ENCODE measurements at places on chromosomes 4 and X.

DNA sequence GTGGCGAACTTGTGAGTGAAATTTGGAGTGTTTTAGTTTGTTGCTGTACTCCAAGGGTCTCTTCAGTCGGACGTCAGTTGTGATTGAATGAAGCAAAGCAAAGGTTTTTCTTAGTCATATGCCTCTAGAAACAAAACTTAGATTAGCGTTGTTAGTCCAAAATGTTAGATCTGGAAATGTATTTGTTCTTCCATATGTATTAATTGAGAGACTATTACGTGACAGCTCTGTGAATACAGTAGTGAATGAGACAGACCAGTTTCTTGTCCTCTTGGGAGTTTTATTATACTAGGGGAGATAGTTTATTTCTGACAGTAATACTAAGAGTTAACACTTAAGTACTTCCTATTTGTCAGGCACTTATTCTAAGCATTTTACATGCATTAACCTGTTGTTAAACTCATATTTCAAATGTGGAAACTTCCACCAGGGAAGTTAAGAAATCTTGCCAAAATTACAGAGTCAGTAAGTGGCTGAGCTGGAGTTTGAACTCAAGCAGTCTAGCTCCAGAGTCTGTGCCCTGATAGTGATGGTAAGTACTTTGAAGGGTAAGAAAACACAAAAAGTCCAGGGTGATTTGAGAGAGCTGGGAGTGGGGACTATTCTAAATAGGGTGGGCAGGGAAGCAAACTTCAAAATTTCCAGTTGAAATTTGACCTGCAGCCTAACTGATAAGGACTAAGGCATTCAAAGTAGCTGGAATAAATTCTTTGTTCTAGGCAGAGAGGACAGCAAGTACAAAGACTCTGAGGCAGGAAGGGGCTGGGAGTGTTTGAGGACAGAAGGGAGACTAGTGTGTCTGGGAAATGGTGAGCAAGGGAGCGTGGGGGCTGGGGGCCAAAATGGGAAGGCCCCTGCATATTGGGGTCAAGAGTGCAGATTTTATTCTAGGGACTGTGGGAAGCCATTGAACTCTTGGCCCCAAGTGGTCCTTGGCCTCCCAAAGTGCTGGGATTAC lies 17.0 kb downstream of the ADD1 start:
- no peak for DNase-seq

GRCh38 chr4:153585026-153585425 lies 99.1 kb upstream of the TLR2 start:
- no peak for DNase-seq

DNA sequence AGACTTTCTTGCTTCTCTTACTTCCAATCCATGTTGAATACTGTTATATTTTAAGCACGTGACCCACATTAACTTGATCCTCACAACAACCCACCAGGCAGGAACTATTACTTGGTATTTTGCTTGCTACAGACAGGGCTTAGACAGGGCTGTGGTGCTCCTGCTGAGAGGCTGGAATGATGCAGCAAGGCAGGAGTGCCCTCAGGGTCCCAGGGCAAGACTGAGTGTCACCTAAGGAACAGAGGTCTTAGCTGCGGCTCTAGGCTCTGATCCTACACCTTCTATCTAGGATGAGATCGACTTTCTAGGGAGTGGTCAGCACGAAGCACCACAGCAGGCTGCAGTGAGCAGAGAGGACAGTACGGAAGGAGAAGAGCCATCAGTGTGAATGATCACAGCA lies 20.0 kb downstream of the TAPT1 start:
- DNase-seq: no peak

DNA sequence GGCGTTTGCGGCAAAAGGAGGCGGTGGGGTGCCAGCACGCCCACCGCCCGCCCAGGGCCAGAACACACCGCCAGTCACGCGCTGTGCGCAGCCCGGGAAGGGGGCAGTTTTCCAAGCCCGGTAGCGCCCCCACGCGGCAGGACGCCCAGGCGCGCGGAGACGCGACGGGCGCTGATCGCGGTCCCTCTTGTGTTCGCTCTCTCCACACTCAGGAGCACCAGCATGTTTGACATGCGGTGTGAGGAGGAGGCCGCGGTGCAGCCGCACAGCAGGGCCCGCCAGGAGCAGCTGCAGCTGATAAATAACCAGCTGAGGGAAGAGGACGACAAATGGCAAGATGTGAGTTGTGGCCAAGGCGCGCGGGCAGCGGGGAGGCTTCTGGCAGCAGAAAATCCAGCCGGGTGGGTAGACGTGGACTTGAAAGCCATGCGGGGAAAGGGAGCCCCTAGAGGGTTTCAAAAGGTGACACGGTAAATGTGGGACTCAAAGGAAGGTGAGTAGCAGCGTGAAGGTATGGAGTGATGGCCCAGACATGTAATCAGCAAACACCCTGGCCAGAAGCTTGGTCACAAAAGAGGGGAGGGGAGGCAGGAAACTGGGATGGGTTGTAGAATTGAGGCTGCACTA lies 104.1 kb downstream of the PHOX2B start:
- DNase-seq: no peak

GRCh38 chr4:1170156-1170975 lies 2.0 kb downstream of the SPON2 start:
- no peak for DNase-seq

DNA sequence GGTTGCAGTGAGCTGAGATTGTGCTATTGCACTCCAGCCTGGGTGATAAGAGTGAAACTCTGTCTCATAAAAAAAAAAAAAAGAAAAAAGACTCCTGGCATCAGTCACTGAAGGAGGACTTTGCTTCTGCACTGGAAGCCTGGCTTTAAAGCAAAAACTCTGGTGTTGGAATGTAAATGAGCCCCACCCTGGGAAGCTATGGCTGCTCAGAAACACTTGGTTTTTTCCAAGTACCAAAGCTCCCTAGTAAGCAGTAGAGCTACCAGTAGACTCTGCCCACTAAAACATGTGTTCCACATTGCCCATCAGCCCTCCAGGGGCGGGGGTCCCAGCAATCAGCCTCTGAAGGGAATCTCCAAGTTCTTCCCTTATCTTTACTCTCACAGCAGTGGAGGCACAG lies 154.4 kb downstream of the SHROOM3 start:
- DNase-seq: no peak

GRCh38 chr4:150316332-150317205 lies 238.3 kb downstream of the DCLK2 start:
- no peak for DNase-seq

DNA sequence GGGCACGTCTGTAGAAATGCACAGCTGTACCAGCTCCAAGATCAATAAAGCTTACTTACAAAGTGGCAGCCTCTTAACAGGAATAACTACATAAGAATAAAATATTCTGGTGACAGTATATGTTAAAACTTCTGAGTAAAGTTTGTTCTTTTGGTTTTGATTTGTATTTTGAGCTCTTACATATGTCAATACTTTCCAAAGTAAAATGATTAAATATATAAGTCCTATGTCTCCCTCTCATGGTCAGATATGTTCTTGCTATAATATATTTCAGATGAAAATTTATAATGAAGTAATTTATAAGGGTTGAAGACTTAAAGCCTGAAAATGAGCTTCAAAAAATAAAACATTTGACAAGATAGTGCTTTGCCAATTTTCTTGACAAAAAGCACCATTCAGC lies 254.4 kb downstream of the NPFFR2 start:
- no peak for DNase-seq

DNA sequence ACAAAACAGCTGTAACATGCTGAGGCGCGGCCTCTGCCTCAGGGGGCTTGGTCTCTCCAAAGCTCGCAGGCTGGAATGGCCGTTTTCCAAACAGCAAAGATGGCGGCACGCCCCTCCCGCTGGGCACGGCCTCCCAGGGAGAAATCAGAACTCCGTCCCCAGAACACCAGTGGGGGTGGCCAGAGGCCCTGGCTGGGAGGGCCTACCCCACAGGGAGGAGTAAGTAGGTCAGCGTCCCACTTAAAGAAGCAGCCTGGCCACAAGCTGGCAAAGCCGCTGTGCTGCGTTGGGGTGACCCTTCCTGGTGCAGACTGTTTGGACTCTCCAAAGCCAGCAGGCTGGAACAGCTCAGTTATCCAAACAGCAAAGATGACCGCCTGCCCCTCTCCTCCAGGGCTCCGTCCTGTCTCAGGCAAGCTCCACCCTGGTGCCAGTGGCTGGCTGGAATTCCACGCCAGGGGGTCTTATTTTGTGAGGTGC lies 862.8 kb downstream of the TRIML1 start:
- DNase-seq: no peak

DNA sequence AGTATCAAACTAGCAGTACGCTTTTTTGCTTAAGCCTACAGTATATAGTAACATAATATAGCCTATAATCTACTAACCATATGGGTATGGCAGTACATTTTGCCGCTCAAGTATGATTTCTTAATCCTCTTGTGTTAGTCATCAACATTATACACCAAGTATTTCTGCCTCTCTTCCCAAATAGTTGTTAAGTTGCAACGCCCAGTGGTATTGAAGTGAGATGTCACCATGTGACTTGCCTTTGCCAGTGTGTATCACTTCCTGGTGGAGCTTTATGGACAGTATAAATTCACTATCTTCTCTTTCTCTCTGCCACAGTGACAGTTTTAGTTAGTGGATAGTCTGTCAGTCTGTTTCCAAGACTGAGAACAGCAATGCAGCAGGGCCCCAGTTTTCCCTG lies 535.5 kb downstream of the PDHA2 start:
- no peak for DNase-seq

- no peak for DNase-seq
Measured at GRCh38 chrX:67436867-67437266, 107.0 kb upstream of the AR start.

GRCh38 chr4:15443371-15444160 lies 15.7 kb downstream of the C1QTNF7 start:
- DNase-seq: no peak

DNA sequence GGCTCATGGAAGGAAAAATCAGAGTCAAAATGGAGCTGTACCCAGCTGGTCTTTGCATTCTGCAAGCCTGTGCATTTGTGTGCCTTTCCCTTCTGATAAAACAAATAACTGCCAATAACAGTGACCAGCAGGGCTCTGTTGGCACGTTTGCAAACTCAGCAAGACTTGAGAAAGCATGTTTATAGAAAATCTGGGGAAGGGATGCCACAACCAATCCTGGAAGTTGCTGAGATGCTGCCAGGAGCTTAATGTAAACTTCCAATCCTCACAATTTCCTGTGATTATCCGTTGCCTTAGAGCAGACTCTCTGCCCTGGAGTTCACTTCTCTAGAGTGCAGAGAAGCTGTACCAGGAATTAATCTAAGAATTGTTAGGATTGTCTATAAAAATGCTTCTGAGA lies 6.9 kb upstream of the ANXA3 start:
- DNase-seq: no peak

DNA sequence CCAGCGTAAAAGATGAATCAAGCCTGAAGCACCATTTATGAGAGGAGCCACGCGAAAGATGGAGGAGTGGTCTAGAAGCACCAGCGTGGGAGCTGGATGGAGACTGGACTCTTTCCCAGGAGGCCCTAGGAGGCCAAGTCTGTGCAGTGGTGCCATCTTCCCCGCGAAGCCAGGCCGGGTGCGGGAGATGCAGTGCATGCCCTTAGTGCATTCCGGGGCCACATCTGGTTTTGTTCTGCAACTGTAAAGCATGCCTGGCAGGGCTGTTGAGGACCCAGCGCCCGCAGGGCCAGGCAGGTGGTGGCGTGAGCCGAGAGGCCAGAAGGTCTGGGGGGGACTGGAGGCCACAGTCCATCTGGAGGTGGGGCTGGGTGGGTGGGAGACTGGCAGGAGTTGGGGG lies 78.6 kb upstream of the ADRA2C start:
- DNase-seq: no peak

DNA sequence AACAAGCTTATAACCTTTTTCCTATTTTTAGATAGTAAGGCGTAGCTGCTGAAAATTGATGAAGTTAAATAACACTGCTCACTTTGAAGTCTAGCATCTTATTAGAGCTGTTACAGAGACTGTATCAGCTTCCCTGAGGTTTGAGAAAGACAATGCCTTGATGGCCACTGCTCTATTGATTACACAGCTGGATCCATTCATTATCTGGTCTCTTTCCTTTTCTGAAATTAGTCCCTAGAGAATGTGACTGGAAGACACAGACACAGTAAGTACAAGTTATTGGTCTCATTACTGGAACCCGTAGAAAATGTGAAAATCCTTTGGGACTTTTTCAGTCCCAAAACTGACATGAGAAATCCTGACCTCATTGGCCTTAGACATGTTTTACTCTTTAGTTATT lies 188.3 kb downstream of the NAF1 start:
- no peak for DNase-seq

- DNase-seq: no peak
Measured at GRCh38 chr4:88792821-88793220, 95.2 kb upstream of the NAP1L5 start.

DNA sequence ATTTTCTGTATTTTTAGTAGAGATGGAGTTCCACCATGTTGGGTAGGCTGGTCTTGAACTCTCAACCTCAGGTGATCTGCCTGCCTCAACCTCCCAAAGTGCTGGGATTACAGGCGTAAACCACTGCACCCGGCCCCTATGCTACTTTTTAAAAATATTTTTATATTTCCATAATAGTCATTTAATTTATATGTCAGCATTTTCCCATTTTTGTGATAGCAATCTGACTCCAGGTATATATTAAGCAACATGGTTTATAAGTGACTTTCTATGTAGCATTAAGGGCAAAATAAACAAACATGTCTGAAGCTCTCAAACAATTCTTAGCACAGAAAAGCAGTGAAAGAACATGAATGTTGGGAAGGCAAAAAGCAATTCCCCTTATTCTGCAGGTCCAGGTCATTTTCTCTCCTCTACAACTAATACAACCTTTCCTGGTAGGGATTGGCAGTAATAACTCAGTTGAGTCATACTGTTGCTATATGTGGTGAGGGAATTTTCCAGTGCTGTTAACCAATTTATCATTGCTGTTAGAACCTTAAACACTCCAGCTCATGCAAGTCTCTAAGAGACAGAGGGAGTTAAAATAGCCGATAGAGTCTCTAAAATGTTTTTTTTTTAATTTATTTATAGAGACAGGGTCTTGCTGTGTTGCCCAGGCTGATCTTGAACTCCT lies 24.0 kb downstream of the SMIM14 start:
- no peak for DNase-seq

DNA sequence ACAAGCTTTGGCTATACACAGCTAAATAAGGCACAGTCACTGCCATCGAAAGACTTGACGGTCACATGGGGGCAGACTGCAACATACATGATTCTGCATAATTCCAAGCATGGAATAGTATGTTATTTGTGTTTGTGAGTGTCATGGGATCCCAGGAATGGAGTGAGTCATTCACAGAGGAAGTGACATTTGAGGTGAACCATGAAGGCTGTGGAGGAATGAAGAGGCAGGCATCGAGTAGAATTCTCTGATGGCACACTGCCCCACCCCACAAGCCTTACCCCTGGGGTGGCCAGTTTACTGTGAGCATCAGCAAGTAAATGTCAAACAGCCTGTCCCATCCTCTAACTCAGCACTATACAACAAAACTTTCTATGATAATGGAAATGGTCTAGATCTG lies 619.7 kb downstream of the MID1IP1 start:
- DNase-seq: no peak

- DNase-seq: no peak
Measured at GRCh38 chr4:137649711-137650450, 117.6 kb upstream of the PCDH18 start.

DNA sequence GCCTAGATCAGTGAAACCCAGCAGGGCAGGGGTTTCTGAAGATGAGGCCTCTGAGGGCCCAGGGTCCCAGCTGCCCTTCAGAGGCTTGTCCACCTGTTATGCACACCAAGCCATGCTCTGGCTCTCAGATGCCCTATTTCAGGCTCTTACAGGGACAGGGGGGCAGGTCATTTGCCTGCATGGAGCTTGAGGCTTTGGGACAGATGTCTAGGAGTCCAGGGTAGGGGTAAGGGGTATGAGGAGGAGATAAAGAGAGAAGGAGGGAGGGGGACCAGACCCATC lies 4.7 kb upstream of the EFNB1 start:
- no peak for DNase-seq

GRCh38 chr4:7430965-7431695 lies 3.6 kb downstream of the PSAPL1 start:
- DNase-seq: no peak

GRCh38 chr4:52638717-52639116 lies 20.4 kb downstream of the USP46 start:
- DNase-seq: no peak

Measured in activated CD8-positive, alpha-beta memory T cell treated with anti-CD3 and anti-CD28 coated beads for 4 hours (primary cell).